ENCODE measurements at places on chromosomes 2 and 18. TPM values are rescaled to one million over a fixed set of nuclear protein-coding genes. Genes with fewer than 3 reads are reported as not detected.

GRCh38 chr2:196927376-196928225 lies 1.1 kb upstream of the PGAP1 start:
- DNase-seq = no peak

DNA sequence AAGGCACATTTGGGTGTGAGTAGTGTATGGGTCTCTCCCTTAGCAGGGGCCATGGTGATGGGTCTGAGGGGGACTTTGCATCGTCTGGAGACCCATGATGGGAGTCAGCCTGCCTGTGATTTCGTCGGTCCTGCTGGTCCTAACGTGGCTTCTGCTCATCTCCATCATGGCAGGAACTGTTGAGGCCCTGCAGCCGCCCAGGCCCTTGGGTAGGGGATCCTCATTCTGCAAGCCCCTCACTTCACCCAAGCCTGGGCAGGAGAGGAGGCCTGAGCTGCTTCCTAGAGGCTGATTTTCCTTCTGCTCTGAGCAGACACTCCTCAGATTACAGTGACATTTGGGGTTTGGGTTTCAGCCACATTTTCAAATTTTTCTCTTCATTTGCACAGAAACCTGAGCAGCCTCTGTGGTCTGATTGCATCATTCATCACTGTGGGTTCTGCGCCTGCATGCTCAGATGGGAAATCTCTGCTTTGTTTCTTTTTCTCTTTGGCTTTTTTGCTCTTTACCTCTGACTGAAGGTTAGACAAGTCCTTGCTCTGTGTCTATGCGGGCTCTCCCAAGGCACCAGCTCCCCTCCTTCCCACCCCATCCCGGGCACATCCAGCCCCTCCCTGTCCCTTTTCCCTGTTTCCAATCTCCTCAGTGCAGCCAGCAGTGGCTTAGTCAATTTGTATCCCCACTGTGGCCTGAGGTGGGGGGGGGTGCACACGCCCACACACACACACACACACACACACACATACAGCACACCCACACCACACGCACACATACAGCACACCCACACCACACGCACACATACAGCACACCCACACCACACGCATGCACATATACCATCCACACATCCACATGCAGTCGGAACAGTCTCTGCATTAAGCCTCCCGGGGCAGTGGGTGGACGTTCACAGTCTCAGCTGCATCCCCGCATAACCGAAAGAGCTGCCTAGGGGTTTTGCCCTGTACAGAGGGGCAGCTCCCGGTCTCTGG lies 305.4 kb upstream of the HS6ST1 start:
- DNase-seq = no peak

The VSNL1 gene
- not detected for total RNA-seq

The TANK gene
- 130 TPM for total RNA-seq

The SOWAHC gene
- not detected for total RNA-seq

The TMEM18 gene
- 34.6 TPM for total RNA-seq
